ENCODE measurements at places on chromosomes 6 and 20. TPM values are rescaled to one million over a fixed set of nuclear protein-coding genes. Genes with fewer than 3 reads are reported as not detected.
A peak's percentile ranks its signal among the peaks of the same experiment; 100 is the strongest.

PLA2G7 gene
- not detected for total RNA-seq

MRPS10 gene
- total RNA-seq, result 71.6 TPM

DYNLT2 gene
- total RNA-seq, result 1.1 TPM

MRS2 gene
- 24.0 TPM for total RNA-seq

WFDC5 gene
- 4.1 TPM for total RNA-seq

DNA sequence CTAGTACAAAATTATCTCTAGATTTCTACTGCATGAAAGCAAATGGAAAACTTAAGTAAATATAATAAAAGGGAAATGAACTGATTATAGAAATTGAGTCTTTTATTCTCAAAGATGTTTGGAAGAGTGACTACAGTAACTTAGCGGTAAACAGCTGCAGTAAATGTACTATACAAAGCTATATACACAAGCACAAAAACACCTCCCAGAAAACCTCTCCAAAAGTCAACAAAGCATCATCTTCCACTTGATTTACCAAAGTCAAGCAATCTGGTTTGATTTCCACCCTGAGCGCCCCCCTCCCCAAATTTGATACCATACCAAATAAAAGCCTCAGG is 142.1 kb upstream of the SHLD1 start:
- DNase-seq, result no peak

DNA sequence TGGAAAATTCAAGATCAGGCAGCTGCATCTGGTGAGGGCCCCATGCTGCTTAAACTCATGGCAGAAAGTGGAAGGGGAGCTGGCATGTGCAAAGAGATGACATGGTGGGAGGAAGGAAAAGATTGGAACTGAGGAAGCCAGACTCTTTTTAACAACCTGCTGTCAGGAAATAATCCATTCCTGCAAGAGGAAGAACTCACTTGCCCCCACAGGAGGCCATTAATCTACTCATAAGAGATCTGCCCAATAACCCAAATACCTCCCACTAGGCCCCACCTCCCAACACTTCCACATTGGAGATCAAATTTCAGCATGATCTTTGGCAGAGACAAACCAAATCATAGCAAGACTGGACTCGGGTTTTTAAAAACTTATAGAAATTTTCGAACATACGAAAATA is 200.5 kb upstream of the KCNQ5 start:
- DNase-seq, result no peak

GRCh38 chr6:28814032-28814976 is 109.5 kb downstream of the TRIM27 start:
- DNase-seq, result no peak

DNA sequence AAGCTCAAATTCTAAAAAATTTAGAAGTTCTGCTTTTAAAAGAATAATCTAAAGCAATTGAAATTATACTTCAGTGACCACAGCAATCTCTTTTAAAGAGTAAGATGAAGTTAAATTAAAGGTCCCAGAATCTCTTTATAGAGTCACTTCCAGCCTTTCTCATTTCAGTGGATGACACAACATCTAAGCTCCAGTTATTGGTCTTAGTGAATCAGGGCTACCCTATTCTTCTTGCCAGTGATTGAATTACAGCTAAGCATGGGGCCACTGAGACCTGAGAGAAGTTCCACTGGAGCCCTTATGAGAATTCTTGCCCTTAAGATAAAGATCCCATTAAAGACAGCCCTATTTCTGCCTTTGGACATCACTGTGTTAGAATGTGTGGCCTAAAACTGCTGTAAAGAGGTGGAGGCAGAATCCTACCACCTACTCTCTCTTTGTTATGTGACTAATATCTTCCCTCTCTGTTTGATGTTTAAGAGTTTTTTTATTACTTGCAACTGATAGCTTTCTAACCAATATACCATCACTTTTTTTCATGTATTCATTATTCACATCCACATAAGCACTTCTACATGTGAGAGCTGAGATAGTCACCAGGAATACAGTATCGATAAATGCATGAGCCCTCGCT is 128.6 kb downstream of the UNC5CL start:
- peak; percentile 41 for DNase-seq

DNA sequence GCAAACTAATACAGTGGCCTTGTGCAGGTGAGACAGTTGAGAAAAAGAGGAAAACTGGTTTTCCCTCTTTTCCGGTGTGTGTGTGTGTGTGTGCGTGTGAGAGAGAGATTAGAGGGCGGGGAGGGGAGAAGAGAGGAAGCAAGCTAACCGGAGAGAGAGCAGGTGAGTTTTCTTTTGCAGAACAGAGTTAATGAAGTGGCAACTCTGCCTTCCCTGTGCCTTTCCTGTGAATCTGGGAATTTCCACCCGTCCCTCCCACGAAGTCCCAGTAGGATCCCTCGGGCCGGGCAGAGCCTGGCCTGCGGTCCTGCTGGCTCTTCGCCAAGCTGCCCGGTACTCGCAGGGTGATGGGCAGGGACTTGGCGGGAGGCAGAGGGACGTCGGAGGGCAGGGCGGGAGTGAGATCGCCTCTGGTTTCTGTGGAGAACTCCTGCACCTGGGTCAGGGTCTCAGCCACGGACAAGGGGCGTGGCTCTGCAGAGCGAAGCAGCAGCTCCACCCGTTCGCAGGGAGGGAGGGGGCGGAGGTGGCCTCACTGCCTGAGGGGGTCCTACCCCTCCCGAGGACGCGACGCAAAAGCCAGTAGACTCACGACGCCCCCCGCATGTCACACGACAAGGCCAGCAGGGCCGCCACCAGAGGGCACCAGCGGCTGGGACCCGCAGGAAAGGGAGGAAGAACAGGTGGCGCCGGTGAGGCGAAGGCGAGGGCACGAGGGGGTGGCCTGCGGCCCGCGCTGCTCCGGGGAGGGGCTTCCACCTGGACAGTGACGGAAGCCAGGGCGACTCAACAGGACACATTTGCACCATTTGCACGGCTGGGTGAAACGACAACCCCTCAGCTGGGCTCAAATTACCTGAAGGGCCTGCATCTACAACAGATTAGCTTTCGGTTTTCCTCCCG is 51.2 kb upstream of the RNF182 start:
- DNase-seq, result no peak

- no peak for DNase-seq
Measured at GRCh38 chr6:328924-329323, 36.6 kb downstream of the DUSP22 start.

DNA sequence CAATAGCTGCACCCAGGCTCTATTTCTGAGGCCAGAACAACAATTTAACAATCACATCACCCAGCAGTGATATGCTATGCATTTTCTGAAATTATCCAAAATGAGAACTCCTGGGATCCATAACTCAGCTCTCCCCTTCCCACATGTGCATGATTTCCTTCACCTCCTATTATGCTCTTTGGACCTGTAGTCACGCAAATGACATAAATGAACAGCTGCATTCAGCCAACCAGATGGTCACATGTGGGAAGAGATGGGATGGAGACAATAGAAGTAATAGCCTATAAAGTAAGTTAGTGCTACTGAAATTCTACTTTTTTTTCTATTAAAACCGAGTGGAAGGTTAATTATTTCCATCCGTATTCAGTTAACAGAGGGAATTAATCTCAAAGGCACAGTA is 662.1 kb upstream of the ID4 start:
- no peak for DNase-seq

DNA sequence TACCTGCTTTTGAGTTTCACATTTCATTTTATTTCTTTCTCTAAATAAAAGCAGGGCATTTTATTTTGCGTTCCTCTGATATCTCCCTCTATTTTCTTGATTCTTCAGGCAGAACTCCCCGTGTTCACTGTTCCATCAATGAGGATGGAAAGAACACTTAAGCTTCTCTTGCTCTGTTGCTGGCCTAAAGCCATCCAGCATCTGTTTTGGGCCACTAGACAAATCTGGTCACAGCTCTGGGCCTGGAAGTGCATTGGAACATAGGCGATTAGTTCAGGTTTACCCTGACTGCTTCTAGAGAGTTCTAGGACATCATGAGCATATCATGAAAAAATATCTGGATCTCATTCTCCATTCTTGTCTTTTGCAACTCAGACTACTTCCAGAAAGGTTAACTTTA is 611.2 kb downstream of the UTRN start:
- DNase-seq, result no peak

- DNase-seq, result no peak
Measured at GRCh38 chr6:5763871-5764270, 242.9 kb downstream of the NRN1 start.

GRCh38 chr6:84556541-84557335 is 207.7 kb downstream of the TBX18 start:
- no peak for DNase-seq

GRCh38 chr20:4151991-4152695 is 136.8 kb upstream of the RNF24 start:
- no peak for DNase-seq

GRCh38 chr6:29964887-29965562 is 22.7 kb downstream of the HLA-A start:
- DNase-seq, result peak; percentile 88

- DNase-seq, result peak; percentile 83
Measured at GRCh38 chr6:40171343-40171742, 237.1 kb upstream of the MOCS1 start.

DNA sequence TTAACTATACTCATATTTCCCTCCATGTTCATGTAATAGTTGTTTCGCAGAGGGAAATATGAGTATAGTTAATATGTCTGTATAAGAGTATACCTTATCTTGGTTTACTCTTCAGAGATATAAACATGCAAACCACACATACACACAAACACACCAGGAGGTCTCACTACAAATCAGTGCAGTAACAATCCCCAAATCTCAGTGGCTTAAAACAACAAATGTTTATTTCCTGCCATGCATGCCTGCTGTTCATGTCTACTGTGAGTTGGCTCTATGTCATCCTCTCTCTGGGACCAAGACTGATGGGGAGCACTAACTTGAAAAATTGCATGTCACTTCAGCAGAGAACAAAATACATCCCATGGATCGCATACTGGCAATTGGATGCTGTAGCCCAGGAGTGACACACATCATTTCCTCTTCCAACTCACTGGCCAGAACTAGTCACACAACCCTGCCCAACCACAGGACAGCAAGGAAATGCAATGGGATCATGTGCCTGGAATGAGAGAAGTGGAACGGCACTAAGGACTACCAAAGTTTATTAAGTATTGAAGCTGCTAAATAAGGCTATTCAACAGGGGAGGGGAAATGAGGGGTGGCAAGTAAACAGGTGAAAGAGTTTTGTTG is 89.0 kb upstream of the DTNBP1 start:
- no peak for DNase-seq
